ENCODE measurements at places on chromosomes 6 and 20. TPM values are rescaled to one million over a fixed set of nuclear protein-coding genes. Genes with fewer than 3 reads are reported as not detected.

Gene MRPL2
- total RNA-seq = 135 TPM

DNA sequence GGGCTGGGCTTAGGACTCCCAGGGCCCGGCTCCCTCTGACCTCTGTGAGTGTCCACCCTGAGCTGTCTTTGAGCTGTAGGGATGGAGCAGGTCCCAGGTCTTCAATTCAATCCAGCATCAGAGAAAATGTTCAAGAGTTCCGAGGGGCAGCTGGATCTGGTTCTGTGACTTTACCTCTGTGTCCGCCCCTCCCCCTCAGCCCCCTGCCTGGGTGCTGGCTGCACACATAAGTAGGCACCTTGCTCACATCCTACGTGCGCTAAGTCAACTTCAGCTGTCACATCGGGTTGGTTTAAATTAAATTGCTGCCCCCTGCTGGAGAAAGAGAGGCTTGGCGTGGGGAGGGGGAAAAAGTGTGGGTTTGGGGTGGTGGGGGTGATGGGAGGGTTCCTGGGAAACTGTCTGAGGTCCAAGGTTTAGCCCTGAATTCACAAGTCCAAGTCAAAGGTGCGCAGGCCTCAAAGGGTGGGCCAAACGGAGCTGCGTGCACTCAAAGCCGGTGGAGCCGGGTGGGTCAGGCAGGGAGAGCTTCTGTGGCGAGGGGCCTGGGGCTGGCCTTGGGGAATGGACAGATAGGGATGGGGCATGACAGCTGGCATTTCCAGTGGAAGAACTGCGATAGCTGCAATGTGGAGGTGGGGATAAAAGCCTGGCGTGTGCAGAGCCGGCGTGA is 3.0 kb downstream of the WFDC5 start:
- H3K27me3 ChIP-seq = peaks cover 36% of the 10 kb centered on the region
- no peak overlapping the region for H3K4me3 ChIP-seq
- no peaks in the 10 kb centered on the region for H3K4me1 ChIP-seq
- DNase-seq = peak; percentile 43
- no peaks in the 10 kb centered on the region for H3K36me3 ChIP-seq
- no peak overlapping the region for H3K27ac ChIP-seq

DNA sequence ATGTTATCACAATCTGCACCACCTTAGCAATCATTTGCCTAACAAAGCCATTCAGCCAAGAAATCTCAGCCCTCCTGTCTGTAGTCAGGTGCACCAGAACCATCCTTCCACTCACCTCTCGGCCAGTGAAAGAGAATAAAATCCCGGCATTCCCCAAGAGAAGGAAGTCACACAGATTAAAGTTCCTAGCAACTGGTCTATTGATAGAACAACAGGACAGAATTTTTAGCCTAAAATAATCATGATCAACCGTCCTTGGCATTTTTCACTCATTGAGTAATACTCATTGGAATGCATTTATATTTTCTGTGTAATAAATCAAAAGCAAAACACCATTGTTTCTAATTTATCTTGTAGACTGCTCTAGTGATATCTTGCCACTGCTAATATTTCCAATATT is 85.7 kb upstream of the CDH4 start:
- H3K27me3 ChIP-seq = peaks cover 29% of the 10 kb centered on the region
- H3K4me3 ChIP-seq = no peak overlapping the region
- DNase-seq = no peak
- H3K4me1 ChIP-seq = no peaks in the 10 kb centered on the region
- H3K36me3 ChIP-seq = no peaks in the 10 kb centered on the region

DNA sequence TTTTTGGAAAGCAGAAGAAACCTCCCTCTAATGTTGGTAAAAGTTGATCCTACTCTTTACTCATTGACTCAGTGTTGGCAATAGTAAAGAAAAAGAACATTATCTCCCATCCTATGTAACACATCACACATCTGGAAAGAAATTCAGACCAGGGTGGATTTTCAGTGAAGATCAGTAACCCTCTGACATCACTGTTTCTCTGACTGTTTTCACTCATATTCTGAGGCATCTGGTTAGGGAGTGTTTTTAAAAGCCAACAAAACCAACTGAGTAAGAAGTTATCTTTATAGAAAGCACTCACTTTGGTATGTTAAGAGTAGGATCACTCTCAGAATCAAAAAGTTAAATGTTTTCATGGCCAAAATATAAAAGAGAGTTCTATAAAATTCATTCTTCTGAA is 143.6 kb downstream of the DST start:
- H3K27ac ChIP-seq = no peak overlapping the region
- DNase-seq = no peak
- H3K4me3 ChIP-seq = no peak overlapping the region
- H3K27me3 ChIP-seq = no peaks in the 10 kb centered on the region

DNA sequence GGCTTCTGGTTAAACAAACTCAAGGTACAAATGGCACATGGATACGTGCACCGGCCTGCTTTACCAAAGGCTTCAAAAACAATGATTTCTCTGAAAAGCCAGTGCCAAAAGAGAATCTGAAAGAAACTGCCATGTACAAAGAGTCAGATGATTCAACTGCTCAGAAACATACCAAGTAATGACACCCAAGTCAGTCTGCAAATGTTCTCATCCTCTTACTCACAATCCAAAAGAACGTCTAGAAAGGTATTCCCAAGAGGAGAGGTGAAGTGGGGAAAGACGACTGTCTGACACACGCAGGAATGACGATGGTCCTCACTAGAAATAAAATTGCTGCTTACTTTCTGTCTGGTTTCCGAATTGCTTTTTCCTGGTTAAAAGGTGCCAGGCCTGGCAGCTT is 52.9 kb downstream of the NFATC2 start:
- no peak for DNase-seq
- H3K36me3 ChIP-seq = peaks cover 13% of the 10 kb centered on the region
- no peaks in the 10 kb centered on the region for H3K27me3 ChIP-seq

GRCh38 chr6:101926149-101926925 is 532.8 kb downstream of the GRIK2 start:
- no peak for DNase-seq
- no peaks in the 10 kb centered on the region for H3K27me3 ChIP-seq
- peaks cover 8% of the 10 kb centered on the region for H3K4me1 ChIP-seq
- no peaks in the 10 kb centered on the region for H3K36me3 ChIP-seq
- H3K27ac ChIP-seq = no peak overlapping the region

DNA sequence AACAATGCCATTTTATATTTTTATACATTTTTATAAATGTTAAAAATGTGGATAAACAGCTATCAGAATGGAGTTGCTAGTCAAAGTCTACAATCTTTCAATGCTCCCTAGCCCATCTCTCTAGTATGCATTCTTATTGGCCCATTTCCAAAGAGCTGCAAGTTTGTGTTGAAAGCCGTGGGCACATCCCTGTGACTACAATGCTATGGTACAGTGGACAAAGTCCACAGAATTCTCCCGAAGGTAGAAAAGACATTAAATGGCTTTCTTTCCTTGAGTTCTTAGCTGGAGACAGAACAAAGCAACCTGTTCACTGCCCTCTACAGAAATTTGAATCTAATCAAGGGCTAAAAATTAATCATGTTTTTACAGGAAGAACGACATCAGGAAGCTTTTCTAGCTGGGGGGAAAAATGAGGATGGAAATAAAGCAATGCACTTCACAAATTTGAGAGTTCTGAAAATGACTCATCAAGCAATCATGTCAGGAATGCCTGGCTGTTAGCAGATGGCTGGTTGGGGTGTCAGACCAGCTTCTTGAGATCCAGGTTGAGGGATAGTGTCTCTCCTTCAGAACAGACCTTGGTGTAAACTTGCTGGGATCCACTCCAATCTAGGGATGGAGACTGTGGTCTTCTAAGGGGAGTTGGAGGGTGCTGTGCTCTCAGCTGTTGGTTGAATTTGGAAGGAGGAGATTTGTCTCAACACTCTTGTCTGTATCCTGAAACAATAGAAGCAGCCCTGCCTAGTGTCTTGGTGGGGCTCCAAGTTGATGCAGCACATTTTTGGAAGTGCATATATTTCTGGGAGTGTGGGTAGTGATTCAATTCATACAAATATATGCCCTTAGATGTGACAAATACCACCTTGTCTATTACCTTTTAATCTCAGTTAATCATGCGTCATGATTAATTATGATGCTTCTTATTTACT is 143.4 kb upstream of the PHACTR1 start:
- H3K4me3 ChIP-seq = no peak overlapping the region
- H3K27ac ChIP-seq = peak overlapping the region; percentile 52
- H3K36me3 ChIP-seq = peaks cover 5% of the 10 kb centered on the region
- DNase-seq = peak; percentile 53
- no peaks in the 10 kb centered on the region for H3K27me3 ChIP-seq

DNA sequence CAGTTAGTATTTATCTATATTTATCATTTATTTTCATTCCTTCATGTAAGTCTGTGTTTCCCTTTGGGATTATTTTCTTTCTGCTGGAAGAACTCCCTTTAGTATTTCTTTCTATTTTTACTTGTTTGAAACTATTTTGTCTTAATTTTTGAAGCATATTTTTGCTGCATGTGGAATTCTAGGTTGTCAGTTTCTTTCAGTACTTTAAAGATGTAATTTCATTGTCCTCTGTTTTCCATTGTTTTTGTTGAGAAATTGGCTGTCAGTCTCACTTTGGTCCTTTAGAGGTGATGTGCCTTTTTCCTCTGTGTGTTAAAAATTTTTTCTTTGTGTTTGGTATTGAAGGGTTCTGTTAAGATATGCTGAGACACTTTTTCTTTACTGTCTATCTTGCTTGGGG is 17.1 kb downstream of the RNF182 start:
- H3K36me3 ChIP-seq = no peaks in the 10 kb centered on the region
- DNase-seq = no peak
- H3K27me3 ChIP-seq = no peaks in the 10 kb centered on the region
- H3K4me1 ChIP-seq = no peaks in the 10 kb centered on the region
- H3K4me3 ChIP-seq = no peak overlapping the region

Gene FILIP1
- total RNA-seq = not detected

DNA sequence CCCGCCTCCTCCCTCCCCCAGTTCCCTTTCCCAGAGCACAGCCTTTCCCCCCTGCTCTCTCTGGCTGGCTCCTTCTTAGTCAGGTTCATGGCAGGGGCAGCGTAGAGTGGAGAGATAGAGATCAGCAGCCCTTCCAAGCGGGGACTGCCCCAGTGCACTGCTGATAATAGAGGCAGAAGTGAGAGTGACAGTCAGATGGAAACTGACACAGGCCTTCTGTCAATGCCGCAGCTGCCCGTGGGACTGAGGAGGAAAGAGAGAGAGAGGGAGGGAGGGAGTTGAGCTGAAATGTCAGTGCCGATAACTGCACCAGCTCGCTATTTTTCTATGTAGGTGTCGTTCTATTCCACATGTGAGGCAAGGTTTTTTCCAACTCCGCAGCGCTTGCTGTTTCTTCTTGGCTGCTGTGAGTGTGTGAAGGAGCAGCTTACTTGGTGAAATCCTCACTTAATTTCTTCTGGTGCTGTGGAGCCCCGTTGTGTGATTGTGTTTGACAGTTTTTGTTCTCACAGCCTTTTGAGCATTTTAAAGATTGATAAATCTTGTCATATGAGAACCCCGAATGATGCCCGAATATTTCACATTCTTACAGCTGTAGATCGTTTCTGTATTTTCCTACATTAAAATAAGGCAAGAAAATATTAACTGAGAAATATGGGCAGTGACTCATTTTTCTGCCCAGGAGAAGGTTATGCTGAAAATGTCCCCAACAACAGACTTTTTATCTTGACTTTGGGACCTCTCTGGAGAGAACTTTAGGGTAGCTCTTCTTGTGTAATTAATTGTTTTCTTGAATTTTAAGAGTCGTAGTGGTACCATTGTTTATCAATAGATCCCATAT is 386.4 kb upstream of the MMS22L start:
- no peak overlapping the region for H3K4me3 ChIP-seq
- H3K27ac ChIP-seq = no peak overlapping the region
- H3K27me3 ChIP-seq = no peaks in the 10 kb centered on the region
- DNase-seq = no peak
- no peaks in the 10 kb centered on the region for H3K36me3 ChIP-seq

DNA sequence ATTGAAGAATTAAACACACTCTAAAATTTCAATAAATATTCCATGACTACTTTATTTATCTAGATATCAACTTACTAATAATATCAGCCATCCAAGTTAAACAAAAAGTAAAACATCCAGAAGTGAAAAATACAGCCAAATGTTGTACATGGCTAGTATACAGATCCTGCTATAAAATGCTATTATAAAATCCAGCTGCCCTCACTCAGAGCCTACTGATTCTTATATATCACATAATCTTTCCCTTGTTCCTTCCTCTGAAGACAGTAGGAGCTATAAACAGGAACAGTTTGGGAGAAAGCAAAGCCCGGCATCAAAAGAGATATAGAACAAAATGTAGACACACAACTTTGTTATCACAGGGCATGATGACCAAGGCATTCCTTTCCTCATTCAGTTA is 212.9 kb downstream of the PLCB4 start:
- no peak for DNase-seq
- H3K36me3 ChIP-seq = no peaks in the 10 kb centered on the region
- no peak overlapping the region for H3K4me3 ChIP-seq
- no peaks in the 10 kb centered on the region for H3K4me1 ChIP-seq
- no peaks in the 10 kb centered on the region for H3K27me3 ChIP-seq

Gene HEY2
- 0.64 TPM for total RNA-seq

Gene TUBB2B
- total RNA-seq = 3.0 TPM

Gene OPRM1
- not detected for total RNA-seq

GRCh38 chr20:41613321-41613720 is 4.9 kb downstream of the CHD6 start:
- peaks cover 12% of the 10 kb centered on the region for H3K36me3 ChIP-seq
- DNase-seq = no peak
- no peak overlapping the region for H3K4me3 ChIP-seq
- peaks cover 31% of the 10 kb centered on the region for H3K4me1 ChIP-seq

DNA sequence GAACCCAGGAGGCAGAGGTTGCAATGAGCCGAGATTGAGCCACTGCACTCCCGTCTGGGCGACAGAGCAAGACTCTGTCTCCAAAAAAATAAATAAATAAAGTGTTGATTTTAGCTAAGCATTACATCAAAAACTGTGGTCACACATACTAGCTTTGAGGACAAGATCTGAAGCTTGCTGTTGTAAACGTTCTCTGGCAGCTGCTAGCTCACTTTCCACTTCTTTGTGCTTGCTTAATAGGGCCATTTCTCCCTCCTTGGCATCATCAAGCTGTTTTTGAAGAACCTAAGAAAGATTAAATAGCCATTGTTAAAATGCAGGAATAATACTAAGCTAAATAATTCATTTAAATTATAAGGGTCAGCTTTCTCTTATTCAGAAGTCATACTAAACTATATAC is 55.7 kb downstream of the FAM184A start:
- H3K27ac ChIP-seq = no peak overlapping the region
- no peaks in the 10 kb centered on the region for H3K4me1 ChIP-seq
- H3K27me3 ChIP-seq = no peaks in the 10 kb centered on the region
- no peaks in the 10 kb centered on the region for H3K36me3 ChIP-seq
- no peak for DNase-seq
- no peak overlapping the region for H3K4me3 ChIP-seq

DNA sequence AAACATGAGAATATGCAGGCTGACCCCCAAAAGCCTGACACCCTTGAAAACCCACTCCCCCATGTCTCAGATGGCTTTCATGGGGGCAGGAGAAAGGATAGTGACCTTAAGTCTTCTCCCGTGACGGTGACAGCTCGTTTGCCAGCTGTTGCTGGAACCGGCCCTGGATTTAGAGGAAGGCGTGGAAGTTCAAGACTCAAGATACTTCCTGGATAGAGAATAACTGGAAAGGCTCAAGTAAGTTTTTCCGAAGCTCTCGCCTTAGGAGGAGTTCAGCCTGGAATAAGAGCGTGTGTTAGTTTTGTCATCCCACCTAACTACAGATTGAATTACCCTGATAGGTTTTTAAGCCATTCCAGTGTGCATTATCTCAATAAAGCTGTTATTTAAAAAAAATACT is 11.6 kb upstream of the MTG2 start:
- no peaks in the 10 kb centered on the region for H3K4me1 ChIP-seq
- H3K27ac ChIP-seq = no peak overlapping the region
- H3K36me3 ChIP-seq = peaks cover 60% of the 10 kb centered on the region
- H3K27me3 ChIP-seq = no peaks in the 10 kb centered on the region
- H3K4me3 ChIP-seq = no peak overlapping the region

Data from Calu3 (cell line).